ENCODE measurements at places on chromosomes 12 and 14.

DNA sequence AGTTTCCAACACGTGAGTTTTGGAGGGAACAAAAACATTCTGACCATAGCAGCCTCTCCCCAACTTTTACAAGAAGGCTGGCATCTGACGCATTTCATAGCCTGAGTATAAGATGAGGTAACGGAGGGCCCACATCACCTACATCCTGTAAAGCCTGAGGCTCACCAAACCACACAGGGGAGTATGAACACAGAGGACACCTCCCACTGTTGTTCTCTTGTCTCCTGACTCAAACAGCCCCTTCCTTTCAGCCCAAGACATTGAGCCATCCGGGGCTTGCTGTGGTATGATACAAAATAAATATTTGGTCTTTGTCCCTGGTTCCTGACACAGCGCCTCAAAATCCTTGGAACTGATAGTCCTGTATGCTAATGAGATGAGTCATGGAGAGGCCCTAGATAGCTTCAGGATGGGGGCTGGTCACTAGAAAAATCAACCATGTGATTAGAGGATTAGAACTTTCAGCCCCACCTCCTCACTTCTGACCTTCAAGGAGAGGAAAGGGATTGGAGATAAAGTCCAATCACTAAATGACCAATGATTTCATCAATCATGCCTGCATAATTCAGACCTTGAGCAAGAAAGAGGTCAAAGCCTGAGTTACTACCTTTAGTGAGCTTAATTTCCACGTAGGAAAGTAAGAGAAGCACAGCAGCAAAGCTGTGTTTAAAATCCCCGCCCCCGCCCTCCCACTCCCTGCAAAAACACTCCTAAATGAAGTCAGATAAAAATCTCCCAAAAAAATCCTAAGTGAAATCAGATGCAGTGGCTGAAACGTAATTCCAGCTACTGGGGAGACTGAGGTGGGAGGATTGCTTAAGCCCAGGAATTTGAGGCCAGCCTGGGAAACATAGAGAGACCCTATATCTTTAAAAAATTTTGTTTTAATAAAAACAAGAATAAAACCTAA, 236.4 kb downstream of the PCNX1 start:
- peak; percentile 49 for DNase-seq

GRCh38 chr12:45166056-45166455, 49.8 kb upstream of the ANO6 start:
- no peak for DNase-seq

- DNase-seq, result peak; percentile 36
These were observed 511 bp downstream of the ANO6 start for GRCh38 chr12:45216230-45216982.

- DNase-seq, result no peak
These were observed 163.1 kb downstream of the PPM1H start for GRCh38 chr12:62771828-62772227.

- peak; percentile 17 for DNase-seq
These were observed 583 bp downstream of the CPNE8 start for GRCh38 chr12:38904537-38905479.

DNA sequence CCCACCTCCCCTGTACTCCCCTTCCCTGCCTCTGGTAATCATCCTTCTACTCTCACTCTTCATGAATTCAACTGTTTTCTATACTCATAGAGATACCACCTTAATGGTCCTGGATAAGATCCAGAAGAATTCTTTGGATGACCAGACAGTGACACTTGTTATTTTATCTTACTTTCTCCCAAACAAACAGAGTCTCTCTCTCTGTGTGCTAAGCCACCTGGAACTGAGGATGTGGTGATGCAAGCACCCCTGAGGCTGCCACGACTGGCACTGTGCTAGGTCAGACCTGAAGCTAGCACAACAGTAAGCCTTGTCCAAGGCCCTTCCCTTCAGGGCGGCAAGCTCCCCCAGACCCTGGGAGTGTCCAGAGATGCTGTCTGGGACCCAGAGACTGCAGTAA, 250.2 kb downstream of the C12orf50 start:
- no peak for DNase-seq

GRCh38 chr12:47591795-47592194, 114.0 kb downstream of the RPAP3 start:
- no peak for DNase-seq

DNA sequence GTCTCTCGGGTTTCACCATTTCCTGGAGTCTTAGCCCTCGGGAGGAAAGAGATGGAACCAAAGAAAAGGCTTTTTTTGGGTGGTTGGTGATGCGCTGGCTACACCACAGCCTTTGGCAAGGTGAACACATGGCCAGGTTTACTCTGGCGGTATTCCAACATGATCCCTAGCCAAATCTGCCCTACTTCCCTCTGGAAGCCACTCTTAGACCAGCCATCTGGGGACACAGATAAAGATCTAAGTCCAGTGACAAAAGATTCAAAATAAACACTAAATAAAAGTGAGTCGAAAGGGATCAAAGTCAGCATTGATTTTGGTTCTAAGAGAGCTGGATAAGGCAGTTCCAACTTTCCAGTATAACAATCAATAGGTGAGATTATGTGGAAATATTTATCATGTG, 694.5 kb downstream of the VRK1 start:
- DNase-seq, result no peak

- no peak for DNase-seq
These were observed 12.5 kb downstream of the HNRNPC start for GRCh38 chr14:21256539-21257393.

DNA sequence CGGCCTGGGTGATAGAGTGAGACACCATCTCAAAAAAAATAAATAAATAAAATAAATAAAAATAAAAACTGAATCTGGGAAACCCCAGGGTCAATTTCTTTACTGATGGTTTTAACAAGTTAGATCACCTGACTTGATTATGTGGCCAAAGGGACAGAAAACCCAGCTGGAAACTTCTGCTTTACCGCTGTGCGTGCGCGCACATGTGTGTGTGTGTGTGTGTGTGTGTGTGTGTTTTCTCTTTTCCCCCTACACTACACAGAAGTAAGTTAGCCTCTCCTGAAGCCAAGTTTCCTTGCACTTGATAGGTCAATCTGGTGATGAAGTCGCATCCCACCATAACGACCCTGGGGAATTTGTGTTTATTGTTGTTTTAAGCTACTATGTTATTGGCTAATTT, 105.3 kb upstream of the AMN1 start:
- DNase-seq, result no peak

GRCh38 chr14:105632010-105632409, 105.6 kb downstream of the TMEM121 start:
- DNase-seq, result no peak

DNA sequence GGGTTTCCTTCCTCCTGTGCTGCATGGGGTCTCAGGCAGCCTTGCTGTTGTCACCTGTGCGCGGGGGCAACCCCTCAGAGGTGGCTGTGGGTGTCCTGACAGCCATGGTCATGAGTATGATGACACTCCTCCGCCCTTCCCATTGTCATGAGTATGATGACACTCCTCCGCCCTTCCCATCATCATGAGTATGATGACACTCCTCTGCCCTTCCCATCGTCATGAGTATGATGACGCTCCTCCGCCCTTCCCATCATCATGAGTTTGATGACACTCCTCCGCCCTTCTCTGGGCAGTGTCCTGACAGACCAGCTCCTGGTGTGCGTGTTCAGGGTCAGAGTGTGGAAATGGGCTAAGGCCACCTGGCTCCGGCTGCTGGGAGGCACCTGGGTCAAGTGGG, 40.0 kb downstream of the FBRSL1 start:
- DNase-seq, result no peak

GRCh38 chr12:24045816-24046257, 96.4 kb upstream of the SOX5 start:
- no peak for DNase-seq

DNA sequence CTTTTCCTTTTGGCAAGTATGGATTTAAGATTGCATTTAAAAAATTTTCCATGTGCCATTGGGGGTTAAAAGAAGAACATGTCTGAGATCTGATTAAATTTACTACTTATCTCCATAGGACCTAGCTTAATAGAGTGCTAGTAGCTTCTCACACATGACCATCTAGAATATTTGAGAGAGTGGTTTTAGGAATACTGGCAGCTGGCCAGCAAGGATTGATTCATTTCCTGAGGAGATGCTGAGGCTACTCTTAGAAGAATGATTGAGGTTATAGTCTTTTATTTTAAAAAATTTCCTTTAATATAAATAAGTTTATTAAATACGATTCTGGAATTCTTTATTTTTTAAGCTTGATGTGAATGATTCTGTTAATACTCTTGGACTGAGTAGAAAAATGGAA, 56.2 kb downstream of the MIPOL1 start:
- DNase-seq, result no peak

DNA sequence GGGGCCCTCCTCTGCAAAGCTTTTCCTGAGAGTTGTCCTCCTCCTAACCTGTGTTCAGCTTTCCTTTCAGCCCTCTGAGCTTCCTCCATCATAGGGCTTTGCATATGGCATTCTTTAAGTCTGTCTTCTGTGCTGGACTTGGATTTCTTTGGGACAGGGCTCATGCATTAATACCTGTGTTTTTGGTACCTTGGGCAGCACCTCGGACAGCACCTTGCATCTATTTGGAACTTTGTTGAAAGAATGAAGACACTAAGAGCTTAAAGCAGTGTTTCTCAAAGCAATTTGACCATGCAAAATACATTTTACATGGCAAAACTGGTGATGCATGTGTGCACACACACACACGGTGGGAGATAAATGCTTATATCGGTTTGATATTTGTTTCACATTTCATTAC, 115.0 kb upstream of the SRRM4 start:
- DNase-seq, result no peak

- no peak for DNase-seq
These were observed 15.7 kb upstream of the CIPC start for GRCh38 chr14:77082356-77082755.

GRCh38 chr12:94819011-94819410, 168.7 kb upstream of the TMCC3 start:
- DNase-seq, result no peak

DNA sequence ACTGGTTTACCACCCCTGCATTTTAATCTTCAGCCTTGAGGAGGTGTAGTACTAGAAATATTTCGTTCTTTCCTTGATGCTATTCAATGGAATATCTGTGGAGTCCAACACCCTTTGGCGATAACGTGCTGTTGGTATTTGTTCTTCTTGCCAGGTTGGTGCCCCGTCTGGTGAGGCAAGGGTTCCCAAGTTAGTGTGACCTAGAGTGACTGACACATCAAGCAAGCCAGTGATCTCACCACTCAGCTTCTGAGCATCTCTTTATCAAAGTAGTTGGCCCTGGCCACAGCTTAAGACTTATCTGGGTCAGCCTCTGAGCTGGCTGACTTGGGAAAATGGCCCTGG, 60.2 kb downstream of the PLXNC1 start:
- DNase-seq, result no peak

- no peak for DNase-seq
These were observed 14.4 kb downstream of the EML1 start for GRCh38 chr14:99807413-99808153.

- peak; percentile 41 for DNase-seq
These were observed 2.7 kb downstream of the PTHLH start for GRCh38 chr12:27969624-27970400.

DNA sequence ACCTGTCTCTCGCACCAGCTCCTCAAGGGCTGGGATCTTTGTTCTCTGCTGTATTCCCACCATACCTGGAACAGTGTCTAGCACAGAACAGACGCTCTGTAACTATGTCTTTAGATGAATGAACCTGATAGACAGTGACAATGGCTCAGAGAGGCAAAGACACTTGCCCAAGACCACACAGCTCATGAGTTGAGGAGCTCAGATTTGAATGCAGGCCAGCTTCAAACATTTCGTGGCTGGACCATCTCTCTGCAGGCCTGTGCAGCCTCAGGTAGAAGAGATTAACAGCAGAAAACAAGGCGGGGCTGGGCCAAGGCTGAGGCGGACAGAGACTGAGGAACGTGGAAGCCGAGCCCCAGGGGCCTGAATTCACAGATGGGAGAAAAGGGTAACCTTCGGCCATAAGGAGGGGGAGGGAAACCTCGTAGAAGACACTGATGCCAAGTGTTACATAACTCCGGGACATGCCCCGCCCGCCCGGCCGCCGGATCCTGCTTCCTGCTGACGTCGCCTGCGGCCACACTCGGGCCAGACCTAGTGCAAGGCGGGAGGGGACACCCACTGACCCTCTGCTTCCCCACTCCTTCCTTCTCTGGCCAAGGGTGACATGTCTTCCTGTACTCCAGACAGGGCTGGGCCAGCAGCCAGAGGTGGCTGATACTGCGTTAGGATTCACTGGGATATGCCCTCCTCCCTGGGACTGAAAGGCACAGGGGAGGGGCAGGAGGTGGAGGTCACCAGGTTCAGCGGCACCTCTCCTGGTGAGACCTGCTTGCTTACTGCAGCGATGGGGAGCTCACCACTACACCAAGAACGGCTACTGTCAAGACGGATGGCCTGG, 86.8 kb downstream of the RFLNA start:
- DNase-seq, result peak; percentile 74

DNA sequence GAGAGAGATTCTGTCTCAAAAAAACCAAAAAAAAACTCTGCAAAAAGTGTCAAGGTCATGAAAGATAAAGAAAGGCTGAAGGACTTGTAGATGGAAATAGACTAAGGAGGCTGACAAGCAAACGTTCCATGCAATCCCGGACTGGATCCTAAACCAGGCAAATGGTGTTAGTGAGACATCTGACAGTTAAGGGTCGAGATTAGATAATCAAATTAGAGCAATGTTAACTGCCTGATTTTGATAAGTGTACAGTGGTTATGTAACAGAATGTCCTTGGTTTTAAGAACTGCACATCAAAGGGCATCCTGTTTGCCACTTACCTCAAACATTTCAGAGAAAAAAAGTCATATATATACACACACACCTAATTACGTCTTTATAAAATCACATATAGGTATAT, 3.5 kb upstream of the RAN start:
- no peak for DNase-seq

DNA sequence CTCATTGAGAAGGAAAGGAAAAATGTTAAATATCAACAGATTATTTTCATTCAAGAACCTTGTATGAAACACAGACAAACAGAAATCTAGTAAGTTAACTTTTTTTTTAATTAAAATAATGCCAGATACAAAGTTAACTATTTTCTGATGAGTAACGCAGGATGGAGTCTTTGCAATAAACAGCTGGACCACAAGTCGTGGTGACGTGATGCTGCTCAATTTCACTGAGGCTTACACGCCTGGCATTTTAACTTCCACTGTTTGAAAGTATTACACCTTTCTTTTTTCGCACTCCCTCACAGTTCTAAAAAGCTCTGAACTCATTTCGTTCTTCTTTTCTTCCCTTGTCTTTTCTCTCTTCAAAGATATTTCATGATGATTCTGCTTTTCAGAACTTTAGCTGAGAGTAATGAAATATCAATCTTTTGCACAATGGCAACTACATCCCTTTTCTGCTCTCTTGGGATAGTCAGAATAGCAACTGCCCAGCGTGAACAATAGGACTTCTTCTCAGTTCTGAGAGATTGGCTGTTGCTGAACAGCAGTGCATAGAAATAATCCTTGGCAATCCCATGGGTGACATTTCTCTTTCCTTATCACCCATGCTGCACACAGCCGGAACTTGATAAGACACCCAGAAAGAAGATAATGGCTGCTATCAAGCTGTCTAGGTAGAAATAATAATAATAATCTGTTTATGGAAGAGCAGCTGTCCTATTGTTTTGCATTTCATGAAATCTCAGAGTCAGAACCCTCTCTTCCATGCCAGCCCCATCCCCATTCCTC, 160.5 kb downstream of the BTG1 start:
- no peak for DNase-seq

GRCh38 chr12:41536813-41537490, 348.8 kb downstream of the PDZRN4 start:
- DNase-seq, result no peak
